ENCODE measurements at places on chromosomes 3 and 15. TPM values are rescaled to one million over a fixed set of nuclear protein-coding genes. Genes with fewer than 3 reads are reported as not detected.

Gene APOD
- total RNA-seq = 51.8 TPM

Gene EFCC1
- 25.1 TPM for total RNA-seq

Gene EXD1
- 0.12 TPM for total RNA-seq

Gene SELENOK
- 52.2 TPM for total RNA-seq

Gene P3H2
- 11.4 TPM for total RNA-seq

Gene FRMD5
- total RNA-seq = 3.3 TPM

DNA sequence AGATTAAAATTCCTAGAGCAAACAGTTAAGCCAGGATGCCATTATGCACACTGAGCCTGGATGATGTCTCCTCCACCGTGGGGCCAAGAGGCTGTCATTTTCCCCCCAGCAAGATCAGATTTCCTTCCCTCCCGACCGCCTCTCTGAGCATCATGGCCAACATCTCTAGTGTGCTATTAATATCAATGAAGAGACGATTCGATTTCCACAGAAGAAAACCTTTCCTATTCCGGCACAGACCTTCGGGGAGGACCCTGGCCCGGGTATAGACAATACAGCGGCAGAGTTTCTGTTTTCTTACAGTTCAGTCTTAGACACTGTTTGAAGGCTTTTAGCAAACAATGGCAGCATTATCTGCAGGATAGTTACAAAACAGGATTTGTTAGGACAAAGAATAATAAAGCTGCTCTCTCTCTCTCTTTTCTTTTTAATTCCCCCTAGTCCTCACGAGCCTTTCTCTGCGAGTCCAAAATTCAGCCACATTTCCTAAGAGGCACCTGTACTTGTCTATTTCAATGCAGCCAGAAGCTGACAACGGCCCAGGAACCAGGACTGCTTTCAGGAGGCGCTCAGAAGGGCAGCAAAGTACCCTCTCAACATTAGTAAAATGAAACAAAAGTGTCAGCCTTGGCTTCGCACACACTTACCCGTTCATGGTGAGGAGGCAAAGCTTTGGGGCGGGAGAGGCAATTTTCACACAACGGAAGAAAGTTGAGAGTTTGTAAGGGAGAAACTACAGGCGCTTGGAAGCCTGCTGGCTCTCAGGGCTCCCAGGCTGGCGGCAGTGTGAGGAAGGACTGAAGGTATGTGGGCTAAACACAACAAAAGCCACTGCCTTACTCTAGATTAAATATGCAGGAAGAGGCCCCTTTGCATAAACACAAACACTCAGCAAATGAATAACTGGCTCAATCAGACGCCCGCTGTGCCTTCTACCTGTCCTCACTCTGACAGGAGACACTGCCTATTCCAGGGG, 278.0 kb downstream of the FOXP1 start:
- peak; percentile 18 for DNase-seq

DNA sequence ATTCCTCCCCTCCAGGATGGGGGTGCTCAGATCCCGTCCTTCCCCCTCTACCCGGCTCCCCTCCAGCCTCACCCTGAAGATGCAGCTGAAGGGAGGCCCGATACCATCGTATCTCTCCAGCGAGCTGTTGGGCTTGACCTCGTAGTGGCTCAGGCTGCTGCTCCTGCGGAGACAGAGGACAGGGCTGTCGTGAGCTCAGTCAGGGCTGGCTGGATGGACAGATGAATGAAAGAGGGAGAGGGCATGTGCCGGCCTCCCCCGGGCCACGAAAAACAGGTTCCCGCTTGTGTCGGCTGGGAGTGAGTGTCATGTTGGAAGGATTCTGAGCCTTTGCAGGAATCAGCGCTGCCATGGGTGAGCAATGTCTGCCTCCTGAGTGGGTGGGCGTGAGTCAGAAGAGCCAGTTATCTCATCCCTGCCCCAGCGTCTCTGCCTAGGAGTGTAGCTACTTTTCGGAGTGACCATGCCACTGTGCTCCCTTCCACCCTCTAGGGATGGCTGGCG, 35.2 kb downstream of the FEM1B start:
- DNase-seq = no peak

DNA sequence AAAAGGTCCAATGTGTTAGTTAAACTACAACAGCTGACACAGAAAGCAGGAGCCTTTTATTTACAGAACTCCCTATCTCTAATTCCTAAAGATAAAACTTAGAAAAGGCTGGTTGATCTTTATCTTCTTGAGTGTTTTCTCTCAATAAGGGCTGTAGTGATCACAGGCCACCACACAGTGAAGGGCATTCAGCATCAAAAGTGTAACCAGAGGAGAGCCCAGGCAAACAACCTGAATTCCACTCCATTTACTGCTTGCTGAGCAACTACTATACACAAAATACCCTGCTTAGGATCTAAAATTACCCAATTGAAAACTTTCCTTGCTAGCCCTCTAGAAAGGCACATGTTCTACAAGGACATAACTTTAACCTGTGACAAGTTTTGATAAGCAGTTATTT, 122.7 kb downstream of the MEIS2 start:
- DNase-seq = peak; percentile 38

GRCh38 chr3:107227091-107227490, 150.1 kb upstream of the CCDC54 start:
- no peak for DNase-seq

GRCh38 chr3:129527262-129527661, 1.2 kb upstream of the RHO start:
- no peak for DNase-seq

GRCh38 chr3:108509263-108509662, 1.1 kb downstream of the MYH15 start:
- no peak for DNase-seq

DNA sequence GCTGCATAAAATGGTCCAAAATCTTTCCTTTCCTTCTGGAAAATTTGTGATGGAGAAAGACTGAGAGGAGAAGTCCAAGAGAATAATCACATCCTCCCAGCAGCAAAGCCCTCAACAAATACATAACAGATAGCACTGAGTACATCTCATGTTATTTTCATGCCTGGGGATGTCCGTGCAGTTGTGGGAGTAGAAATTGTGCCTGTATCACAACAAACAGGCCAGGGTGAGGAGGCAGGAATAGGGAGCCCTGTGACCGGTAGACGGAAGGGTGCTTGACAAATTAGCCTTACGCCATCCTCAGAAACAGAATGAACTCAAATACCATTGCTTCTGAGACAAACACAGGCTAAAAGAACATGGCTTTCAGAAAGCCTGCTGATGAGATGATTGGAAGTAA, 333.2 kb upstream of the UMPS start:
- no peak for DNase-seq

DNA sequence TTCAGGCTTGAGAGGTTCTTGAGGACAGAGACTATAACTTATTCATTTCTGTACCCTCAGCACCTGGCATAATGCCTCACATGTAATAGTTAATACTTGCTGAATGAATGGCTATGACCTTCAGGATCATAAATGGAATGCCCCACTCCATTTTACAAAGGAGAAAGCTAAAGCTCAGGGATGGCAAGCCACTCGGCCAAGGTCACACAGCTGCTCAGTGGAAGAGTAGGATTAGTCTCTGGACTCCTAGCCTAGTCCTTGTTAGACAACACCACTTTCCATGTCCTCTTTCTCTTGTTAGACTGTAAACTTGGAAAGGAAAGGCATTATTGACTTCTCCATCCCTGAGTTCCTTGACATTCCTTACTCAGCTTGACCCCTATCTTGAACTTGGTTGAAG, 3.2 kb upstream of the ALPK3 start:
- DNase-seq = no peak

DNA sequence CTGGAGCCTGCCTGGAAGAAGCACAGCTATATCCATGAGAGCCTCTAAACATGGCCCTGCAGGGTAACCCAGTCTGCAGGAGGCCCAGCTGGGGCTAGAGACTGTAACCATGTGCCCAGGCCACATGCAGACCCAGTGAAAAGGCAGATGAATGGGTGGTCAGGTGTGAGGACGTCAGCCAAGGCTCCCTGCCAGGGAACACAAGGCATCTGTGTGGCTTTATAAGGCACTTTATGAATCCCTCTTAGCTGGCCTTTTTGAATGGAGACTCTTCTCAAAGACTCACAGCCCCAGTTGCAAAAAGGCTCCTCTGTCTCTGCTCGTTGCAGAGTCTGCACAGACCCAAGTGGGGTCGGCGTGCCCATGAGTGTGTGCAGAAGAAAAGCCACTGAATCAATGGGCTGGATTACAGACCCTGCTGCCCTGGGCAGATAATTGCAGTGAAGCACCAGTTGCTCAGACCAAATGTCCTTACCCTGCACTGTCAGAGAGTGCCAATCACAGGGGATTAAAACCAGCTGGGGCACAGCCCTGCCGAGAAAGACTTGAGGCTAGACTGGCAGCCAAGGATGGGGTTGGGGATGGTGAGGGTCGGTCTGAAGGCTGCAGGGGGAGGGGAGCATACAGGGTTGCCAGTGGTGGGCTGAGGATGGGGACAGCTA, 154.2 kb downstream of the RAB11A start:
- no peak for DNase-seq

DNA sequence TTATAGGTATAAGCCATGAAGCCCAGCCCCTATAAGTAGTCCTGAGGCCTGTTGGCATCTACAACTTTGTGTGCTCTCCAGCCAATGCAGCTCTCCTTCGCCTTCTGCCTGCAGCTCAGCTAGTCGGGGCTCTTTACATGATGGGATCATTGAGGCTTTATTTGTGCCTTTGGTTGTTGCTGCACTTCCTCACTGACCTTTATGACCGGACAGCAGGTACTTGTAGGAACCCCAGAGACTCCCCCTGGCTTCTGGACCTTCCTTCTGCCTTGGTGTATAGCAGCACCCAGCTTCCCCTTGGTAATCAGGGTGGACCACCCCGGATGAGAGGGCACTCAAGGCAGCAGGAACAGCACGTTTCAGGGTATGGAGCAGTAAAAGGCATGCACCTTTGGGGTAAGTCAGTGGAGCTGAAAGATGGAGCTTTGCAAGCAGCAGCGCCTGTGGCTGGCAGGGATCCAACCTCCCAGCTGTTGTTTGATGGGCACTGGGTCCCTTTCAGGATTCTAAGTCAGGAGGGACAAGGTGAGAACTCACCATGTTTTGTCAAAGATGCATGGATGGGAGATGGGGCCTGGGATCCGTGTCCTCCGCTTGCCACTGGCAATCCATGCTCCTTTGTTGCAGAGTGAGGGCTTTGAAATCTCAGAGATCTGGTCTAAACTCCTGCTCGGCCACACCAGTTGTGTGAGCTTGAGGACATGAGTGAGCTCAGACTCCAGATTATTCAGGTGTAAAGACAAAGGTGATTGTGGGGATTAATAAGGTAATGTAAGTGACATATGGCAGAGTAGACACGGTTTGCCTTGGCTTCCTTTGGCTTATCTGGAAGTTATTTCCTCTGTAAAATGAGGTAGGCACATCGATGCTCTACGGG, 65.1 kb upstream of the KLF13 start:
- no peak for DNase-seq

DNA sequence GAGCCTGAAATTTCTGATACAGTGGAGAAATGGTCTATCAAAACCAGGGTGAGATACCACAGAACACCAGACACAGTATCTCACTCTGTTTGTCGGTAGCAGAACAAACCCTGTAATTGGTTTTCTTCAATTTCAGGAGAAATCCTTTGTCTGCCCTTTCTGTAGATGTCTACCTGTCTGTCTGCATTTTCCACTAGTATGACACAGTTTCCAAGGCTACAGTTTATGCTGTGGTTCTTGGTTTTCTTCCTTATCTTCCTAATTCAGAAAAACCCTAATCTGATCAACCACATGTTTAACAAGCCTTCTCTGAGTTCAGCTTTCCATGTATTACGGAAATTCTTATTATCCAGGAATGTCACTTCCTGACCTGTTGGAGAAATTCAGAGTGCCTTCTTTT, 70.8 kb downstream of the SCN11A start:
- no peak for DNase-seq

- no peak for DNase-seq
Measured at GRCh38 chr15:96627031-96627568, 296.6 kb downstream of the NR2F2 start.

DNA sequence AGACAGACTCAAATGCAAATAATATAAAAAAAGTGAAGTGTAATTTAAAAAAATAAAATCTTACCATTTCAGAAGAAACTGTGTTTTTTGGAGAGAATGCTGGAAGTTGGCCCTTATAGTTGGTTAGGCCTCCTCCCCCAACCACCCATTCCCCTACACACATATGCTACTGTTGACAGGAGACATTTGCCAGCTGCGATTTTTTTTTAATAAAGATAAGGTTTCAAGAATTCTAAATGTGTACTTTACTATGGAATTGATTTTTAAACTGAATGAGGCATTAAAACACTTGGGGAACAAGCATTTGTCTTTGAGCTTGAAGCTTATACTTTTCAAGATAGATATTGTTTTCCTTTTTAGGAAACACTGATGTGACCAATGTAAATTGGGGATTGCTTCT, 4.4 kb upstream of the SSR3 start:
- DNase-seq = no peak

DNA sequence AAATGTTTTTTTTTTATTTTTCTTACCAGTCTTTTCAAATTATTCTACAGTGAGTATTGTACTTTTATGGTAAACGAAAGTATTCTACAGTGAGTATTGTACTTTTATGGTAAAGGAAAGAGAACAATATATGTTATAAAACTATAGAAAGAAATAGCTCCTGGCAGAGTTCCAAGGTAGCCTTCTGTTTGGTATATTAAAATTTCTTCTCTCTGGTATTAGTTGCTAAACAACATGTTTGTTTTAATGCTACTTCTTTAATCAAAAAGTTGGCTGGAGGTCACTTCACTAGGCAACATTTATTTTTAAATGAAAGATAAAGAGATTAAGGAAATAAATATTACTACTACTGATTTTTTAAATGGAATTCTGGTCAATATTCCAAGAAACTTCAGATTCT, 108.6 kb upstream of the ARL6 start:
- DNase-seq = no peak

DNA sequence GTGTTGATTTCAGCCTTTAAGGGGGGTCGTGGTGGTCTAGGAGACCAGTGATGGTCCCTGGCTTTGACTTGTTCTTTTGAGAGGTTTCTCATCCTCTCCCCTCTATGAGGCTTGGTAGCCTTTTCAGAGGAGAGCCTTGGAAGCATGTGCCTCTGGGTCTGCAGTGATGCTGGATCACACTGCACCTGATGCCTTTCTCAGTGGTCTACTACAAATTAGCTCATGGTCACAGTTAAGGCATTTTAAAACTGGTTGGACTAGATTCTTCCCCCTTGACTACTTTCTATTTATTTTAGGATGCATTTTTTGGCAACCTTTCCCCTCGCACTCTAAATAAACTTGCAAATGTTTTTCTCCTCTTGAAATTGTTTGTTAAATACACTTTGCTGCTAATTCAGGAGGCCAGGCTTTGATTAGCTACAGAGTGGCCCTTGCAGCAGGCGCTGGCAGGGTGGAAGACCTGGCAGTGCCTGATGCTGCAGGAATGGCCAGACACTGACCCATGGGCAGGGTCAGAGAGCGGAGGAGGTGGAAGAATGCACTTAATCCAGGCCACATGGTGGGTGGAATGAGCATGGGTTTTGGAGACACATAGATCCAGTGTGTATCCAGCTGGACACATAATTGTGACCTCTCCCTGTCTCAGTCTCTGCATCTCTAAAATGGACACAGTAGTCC, 318.8 kb upstream of the CTDSPL start:
- no peak for DNase-seq

- DNase-seq = no peak
Measured at GRCh38 chr3:30355622-30356021, 250.8 kb upstream of the TGFBR2 start.

GRCh38 chr3:112374333-112374734, 41.4 kb downstream of the CD200 start:
- DNase-seq = no peak

- DNase-seq = no peak
Measured at GRCh38 chr3:106348139-106348690, 479.4 kb upstream of the CBLB start.

GRCh38 chr3:34008836-34009809, 210.7 kb downstream of the PDCD6IP start:
- DNase-seq = no peak

GRCh38 chr15:58931987-58932588, 1.4 kb downstream of the SLTM start:
- DNase-seq = peak; percentile 39

GRCh38 chr15:32694222-32694983, 23.4 kb upstream of the GREM1 start:
- DNase-seq = no peak
